Activated B cell treated with CpG ODN at 0.5 μM for 24 hours (primary cell): ENCODE measurements at places on chromosomes 11 and 22. TPM values are rescaled to one million over a fixed set of nuclear protein-coding genes. Genes with fewer than 3 reads are reported as not detected.

Gene CELSR1
- total RNA-seq = 9.0 and 12.3 TPM in 2 replicates

DNA sequence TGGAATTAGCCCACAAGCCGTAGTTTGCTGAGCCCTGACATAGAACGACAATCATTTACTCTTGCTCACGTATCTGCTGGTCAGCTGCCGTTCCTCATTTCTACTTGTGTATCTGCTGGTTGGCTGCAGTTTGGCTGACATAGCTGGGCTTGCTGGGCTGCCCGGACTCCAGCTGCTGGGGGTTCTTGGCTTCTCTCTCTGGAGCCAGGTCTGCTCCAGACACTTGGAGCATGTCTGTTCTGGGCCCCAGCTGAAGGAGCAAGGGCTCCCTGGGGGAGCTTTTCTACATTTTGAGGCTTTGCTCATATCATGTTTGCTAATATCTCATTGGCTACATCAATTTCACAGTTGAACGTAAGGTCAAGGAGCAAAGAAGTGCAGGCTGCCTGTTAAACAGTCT is 47.3 kb downstream of the PRDM11 start:
- no peak for DNase-seq
- no peak overlapping the region for H3K27ac ChIP-seq
- no peak overlapping the region for H3K4me3 ChIP-seq
- H3K4me1 ChIP-seq = no peaks in the 10 kb centered on the region

DNA sequence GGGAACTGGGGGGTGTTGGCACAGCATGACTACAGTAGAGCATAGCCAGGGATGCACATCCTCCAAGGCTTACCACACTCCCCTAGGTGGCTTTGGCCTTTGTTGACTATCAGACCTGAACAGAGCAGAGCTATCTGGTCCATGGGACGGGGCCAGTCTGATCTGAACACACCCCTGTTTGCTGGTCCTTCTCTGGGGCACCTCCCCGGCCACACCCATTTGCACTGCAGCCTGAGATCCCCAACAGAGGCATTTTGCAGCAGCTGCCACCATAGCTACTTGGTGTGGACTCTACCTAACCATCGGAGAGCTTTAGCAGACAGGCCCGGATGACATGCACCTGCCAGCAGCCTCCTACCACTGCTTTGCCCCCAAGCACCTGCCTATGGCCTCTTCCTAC is 75.8 kb upstream of the NOX4 start:
- no peaks in the 10 kb centered on the region for H3K27me3 ChIP-seq
- no peaks in the 10 kb centered on the region for H3K36me3 ChIP-seq
- H3K4me1 ChIP-seq = no peaks in the 10 kb centered on the region
- DNase-seq = no peak

DNA sequence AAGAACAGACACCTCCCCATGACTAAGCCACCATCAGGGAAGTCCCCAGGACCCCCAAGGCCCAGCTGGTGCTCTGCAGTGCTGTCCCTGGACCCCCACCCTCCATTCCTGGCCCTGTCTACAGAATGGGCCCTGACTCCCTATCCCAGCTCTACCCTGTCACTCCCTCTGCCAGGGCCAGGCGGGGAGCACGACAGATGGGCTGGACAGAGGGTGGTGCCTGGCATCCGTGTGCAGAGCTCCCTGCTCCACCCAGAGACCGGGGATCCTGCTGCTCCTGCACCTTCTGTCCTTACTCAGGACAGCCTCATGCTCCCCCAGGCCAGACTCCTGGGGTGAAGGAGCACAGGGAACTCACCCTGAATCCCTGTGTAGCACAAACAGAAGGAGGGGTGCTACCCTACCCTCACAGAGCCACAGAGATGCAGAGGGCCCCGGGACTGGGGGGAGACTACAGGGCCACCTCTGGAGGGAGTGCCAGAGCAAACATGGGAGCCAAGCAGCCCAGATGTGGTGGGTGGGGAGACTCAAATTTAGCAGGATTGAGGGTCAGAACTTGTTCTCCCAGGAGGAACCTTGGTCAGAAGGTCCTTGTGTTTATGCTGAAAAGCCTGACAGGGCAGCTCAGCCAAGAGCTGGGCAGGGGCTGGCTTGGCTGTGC is 2.0 kb downstream of the ARVCF start:
- H3K36me3 ChIP-seq = no peaks in the 10 kb centered on the region
- H3K4me3 ChIP-seq = no peak overlapping the region
- peaks cover 8% of the 10 kb centered on the region for H3K4me1 ChIP-seq
- no peak for DNase-seq
- H3K27ac ChIP-seq = no peak overlapping the region

Gene TOP3B
- 60.4 and 83.4 TPM in 2 replicates for total RNA-seq

DNA sequence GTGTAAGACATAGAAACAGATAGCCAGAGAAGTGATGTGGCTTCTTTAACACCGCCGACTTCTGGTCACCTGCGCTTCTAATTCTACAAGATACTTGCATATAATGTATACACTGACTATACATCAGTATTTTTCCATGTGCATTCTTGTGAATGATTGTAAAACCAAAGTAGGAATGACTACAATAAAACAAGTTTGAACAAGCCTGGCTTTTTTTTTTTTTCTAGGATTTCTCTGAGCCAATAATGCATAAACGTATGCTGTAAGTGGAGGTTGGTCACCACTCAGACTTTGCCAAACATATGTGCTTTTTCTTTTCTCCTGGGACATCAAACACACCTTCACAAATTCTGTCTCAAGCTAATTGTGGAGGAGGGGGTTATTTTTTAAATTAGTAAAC is 237.8 kb upstream of the KIRREL3 start:
- H3K4me1 ChIP-seq = no peaks in the 10 kb centered on the region
- H3K36me3 ChIP-seq = no peaks in the 10 kb centered on the region
- H3K27me3 ChIP-seq = no peaks in the 10 kb centered on the region
- no peak for DNase-seq
- no peak overlapping the region for H3K27ac ChIP-seq

Gene OR51E2
- total RNA-seq = not detected in 2 replicates

Gene OR6A2
- total RNA-seq = 0.18 and 0.20 TPM in 2 replicates

DNA sequence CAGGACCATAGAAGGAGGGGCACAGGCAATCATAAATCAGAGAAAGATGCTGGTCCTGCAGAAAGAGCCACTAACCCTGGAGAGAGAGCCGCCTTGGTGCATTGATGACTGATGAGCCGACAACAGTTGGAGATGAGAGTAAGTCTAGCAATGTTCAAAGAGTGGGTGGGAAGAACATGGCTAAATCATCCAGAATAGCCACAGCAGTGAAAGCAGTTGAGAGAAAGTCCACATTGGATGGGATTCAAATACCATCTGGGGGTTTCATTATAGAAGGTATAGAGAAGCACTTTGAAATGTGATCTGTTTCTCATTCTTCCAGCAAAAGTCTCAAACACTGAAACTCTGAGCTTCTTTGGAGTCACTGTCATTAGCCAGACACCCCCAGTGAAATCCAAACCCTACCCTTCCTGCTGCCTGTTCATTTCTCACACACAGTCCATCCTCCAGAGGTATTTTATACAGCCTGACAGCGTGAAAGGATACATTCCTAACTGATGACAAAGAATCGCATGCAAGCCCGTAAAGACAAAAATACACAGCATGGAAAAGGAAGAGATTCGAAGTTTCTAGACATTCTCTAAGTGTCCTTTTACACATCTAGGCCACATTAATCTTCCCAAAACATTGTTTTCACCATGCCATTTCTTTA is 303.1 kb upstream of the MPPED2 start:
- no peak overlapping the region for H3K4me3 ChIP-seq
- H3K36me3 ChIP-seq = no peaks in the 10 kb centered on the region
- no peaks in the 10 kb centered on the region for H3K27me3 ChIP-seq
- no peak for DNase-seq
